GM19239 (cell line): ENCODE measurements at places on chromosomes 11 and 22.

GRCh38 chr11:88281317-88281712 lies 56.2 kb downstream of the CTSC start:
- DNase-seq = no peak

DNA sequence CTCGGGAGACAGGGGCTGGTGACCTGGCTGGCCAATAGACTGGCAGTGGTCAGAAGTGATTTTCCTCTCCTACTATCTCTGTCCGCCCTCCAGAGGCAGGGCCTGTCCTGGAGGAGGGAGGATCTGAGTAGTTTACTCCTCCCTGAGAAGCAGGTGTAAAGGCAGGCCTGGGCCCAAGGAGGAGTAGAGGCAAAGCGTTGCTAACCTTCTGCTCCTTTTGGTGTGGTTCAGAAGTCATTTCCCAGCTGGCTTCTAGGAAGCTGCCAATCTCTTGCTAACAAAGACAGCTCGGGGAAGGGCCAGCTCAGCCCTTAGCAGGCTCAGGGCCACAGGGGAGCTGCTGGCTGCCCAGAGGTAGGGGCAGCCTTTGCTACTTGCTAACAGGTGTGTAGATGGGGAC lies 151.1 kb upstream of the NECTIN1 start:
- no peak for DNase-seq

- DNase-seq = no peak
Observed at GRCh38 chr11:118412921-118413320, 11.5 kb downstream of the ATP5MG start.

- DNase-seq = no peak
Observed at GRCh38 chr22:21025763-21026755, 6.3 kb downstream of the SLC7A4 start.

- DNase-seq = no peak
Observed at GRCh38 chr11:95821640-95822039, 31.3 kb downstream of the CEP57 start.

- peak; percentile 86 for DNase-seq
Observed at GRCh38 chr11:45233121-45233803, 52.9 kb downstream of the SYT13 start.

- no peak for DNase-seq
Observed at GRCh38 chr11:128055576-128056217, 531.7 kb downstream of the ETS1 start.

DNA sequence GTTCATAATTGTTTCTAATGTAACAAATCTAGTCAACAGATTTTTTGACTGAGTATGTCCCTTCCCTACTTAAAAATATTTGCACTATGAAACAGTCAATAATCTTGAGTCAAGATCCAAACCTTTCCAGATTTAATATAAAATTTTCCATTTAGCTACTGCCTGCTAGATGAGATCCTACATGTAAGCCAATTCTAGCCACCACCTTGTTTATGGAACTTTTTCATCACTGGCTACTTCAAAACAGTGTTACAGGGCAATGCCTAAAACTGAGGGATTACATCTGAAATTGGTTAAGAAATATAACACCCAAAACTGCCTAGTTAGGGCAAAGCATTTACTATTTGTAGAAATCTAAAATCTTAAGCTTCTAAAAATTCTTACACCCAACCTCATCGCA lies 10.5 kb upstream of the FUT4 start:
- no peak for DNase-seq

- DNase-seq = no peak
Observed at GRCh38 chr11:24585192-24585591, 88.3 kb downstream of the LUZP2 start.

GRCh38 chr22:36220451-36220921 lies 18.8 kb downstream of the APOL2 start:
- no peak for DNase-seq

DNA sequence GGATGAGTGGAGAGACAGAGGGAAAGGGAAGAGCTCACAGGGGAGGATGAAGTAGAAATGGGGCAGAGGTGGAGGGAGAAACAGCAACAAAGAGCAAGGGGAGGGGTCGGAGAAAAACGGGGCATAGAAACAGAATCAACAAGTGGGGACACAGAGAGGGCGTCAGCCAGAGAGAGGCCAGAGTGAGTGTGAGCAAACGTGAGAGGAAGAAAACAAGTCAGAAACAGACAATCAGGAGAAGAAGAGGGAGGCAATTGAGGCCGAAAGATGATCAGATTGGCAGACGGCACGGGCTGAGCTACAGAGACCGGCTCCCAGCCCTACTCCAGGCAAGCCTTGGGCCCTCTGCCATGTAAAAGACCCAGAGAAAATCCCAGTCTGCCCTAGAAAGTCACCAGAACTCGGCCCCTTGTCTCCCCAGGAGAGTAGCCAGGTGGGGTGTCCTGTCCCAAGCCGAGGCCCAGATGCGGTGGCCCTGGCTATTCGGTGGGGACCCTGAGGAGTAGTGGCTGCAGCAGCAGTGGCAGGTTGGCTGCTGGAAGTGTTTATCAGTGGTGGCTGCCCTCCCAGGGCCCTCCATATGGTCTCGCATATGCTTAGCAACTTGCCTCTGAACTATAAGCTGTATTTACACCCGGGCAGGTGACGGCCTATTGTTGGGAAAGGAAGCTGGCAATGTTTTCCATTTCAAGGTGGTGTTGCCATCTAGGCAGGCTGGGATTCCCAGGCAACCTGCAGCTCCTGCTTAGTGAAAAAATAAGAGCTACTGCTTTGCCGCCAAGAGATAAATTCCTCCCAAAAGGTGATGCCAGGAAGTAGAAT lies 14.8 kb upstream of the TSPAN18 start:
- no peak for DNase-seq

- no peak for DNase-seq
Observed at GRCh38 chr22:17536269-17536668, 27.0 kb upstream of the SLC25A18 start.

- DNase-seq = no peak
Observed at GRCh38 chr22:26707581-26707980, 50.2 kb downstream of the MIAT start.
